ENCODE measurements at places on chromosomes 7 and 10. TPM values are rescaled to one million over a fixed set of nuclear protein-coding genes. Genes with fewer than 3 reads are reported as not detected.

The EGR2 gene
- total RNA-seq, result 4.2 TPM

The VWDE gene
- total RNA-seq, result 2.6 TPM

The OPN4 gene
- not detected for total RNA-seq

The ADRB1 gene
- 1.0 TPM for total RNA-seq

The C10orf53 gene
- total RNA-seq, result not detected

The TLX1 gene
- not detected for total RNA-seq

The OGDHL gene
- 4.3 TPM for total RNA-seq

The BICC1 gene
- total RNA-seq, result 35.3 TPM

The SLC13A1 gene
- total RNA-seq, result under 0.01 TPM

The TMEM176B gene
- 36.3 TPM for total RNA-seq

The RBP3 gene
- not detected for total RNA-seq

The MUC12 gene
- total RNA-seq, result not detected

The MYPN gene
- total RNA-seq, result not detected

The AGBL3 gene
- total RNA-seq, result 0.33 TPM

The TRIM50 gene
- 16.2 TPM for total RNA-seq

The CACNA2D1 gene
- total RNA-seq, result 5.4 TPM

The ARL4A gene
- total RNA-seq, result 4.0 TPM

Measured in body of pancreas (tissue), 4 donors.